ENCODE measurements at places on chromosomes 7 and 10. TPM values are rescaled to one million over a fixed set of nuclear protein-coding genes. Genes with fewer than 3 reads are reported as not detected.

GRCh38 chr10:26779176-26779860 lies 81.4 kb downstream of the ABI1 start:
- DNase-seq, result no peak
- H3K36me3 ChIP-seq, result no peaks in the 10 kb centered on the region
- no peak overlapping the region for H3K27ac ChIP-seq
- H3K27me3 ChIP-seq, result no peaks in the 10 kb centered on the region
- H3K4me1 ChIP-seq, result peaks cover 39% of the 10 kb centered on the region

DNA sequence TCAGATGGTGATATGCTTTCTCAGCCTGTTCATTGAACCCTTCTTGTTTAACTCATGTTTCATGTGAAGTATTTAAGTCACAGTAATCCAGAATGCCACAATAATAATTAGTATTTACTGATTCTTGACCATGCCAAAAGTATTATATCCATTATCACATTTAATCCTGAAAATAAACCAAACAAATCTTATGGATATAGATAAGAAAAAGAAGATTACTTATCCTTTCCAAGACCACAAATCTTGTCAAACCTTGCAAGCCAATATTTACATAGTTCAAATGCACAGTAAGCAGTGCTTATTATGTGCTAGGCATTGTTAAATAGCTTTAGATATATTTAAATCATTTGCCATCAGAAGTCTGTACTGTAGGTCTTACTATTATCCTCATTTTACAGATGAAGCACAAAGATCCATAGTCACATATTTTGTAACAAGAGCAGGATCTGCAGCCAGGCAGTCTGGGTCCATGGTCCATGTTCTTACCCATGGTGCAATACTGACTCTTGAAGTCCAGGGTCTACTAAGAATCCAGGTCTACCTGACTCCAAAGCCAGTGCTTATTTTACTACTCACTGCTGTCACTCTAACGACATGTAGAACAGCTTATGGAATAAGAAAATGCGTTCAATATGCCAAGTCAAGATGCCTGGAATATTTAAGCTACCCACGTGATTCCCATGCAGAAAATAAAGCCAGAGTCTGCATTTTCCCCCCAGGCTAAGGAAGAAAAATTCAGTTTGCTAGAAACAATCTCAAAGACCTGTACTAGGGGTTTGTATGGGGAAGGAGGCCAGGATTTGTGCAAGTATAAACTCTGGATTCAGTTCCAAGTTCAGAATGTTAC lies 984.8 kb upstream of the LRRTM3 start:
- H3K27ac ChIP-seq, result no peak overlapping the region
- no peaks in the 10 kb centered on the region for H3K27me3 ChIP-seq
- DNase-seq, result no peak

GRCh38 chr7:103063895-103064294 lies 10.7 kb downstream of the FBXL13 start:
- no peak overlapping the region for H3K4me3 ChIP-seq
- H3K27me3 ChIP-seq, result no peaks in the 10 kb centered on the region
- no peaks in the 10 kb centered on the region for H3K36me3 ChIP-seq
- H3K4me1 ChIP-seq, result peaks cover 5% of the 10 kb centered on the region
- DNase-seq, result no peak
- no peak overlapping the region for H3K27ac ChIP-seq

C10orf67 gene
- total RNA-seq, result 1.5 TPM

ACTR3C gene
- 15.2 TPM for total RNA-seq

- H3K27me3 ChIP-seq, result no peaks in the 10 kb centered on the region
- DNase-seq, result no peak
- H3K27ac ChIP-seq, result peak overlapping the region; percentile 54
- H3K4me3 ChIP-seq, result no peak overlapping the region
- H3K4me1 ChIP-seq, result peaks cover 9% of the 10 kb centered on the region
These were observed 64.8 kb upstream of the AHR start for GRCh38 chr7:17233603-17234002.

GRCh38 chr10:118241229-118242137 lies 100.6 kb downstream of the FAM204A start:
- no peak overlapping the region for H3K4me3 ChIP-seq
- DNase-seq, result peak; percentile 86
- no peak overlapping the region for H3K27ac ChIP-seq

DNA sequence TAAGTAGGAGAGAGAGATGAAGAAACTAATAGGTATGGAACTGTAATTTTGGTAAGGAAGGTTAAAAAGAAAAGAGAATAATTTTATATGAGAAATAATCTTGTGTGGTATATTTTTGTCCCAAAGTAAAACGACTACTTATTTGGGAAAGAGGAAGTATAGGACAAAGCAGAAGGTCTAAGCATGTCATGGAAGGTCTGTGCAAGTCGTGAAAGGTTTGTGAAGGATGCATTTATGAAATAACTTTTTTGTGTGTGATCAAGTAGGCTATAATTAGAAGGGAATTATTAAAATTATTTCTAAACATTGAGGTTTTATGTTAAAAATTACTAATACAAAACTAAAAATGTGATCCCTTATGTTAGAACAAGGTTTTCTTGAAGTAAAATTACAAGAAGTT lies 63.3 kb downstream of the ZNF783 start:
- no peak overlapping the region for H3K27ac ChIP-seq
- H3K4me3 ChIP-seq, result no peak overlapping the region
- no peaks in the 10 kb centered on the region for H3K36me3 ChIP-seq
- H3K4me1 ChIP-seq, result no peaks in the 10 kb centered on the region
- no peak for DNase-seq

- H3K4me3 ChIP-seq, result no peak overlapping the region
- no peaks in the 10 kb centered on the region for H3K4me1 ChIP-seq
- H3K27ac ChIP-seq, result no peak overlapping the region
- H3K27me3 ChIP-seq, result no peaks in the 10 kb centered on the region
These were observed 5.4 kb downstream of the OPN1SW start for GRCh38 chr7:128770233-128770632.

DNA sequence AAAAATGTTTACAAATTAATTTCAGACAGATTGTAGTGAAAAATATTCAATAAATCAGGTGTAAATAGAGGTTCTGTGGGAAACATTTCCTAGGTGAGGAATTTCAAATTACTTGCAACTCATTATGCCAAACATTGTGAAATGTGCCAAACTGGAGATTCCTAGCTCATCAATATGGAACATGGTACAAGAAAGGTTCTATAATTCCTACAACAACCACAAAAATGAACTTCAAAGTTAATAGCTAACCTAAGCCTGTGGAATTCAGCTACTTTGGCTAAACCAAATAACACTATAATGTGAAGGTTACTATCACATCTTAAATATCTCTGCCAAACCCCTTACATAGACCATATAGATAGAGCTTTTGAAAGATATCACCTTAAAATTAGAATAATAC lies 223.3 kb upstream of the HGF start:
- no peak overlapping the region for H3K4me3 ChIP-seq
- no peaks in the 10 kb centered on the region for H3K27me3 ChIP-seq
- no peak for DNase-seq
- peaks cover 12% of the 10 kb centered on the region for H3K36me3 ChIP-seq

- DNase-seq, result no peak
- no peaks in the 10 kb centered on the region for H3K4me1 ChIP-seq
- H3K36me3 ChIP-seq, result no peaks in the 10 kb centered on the region
These were observed 60.1 kb upstream of the CARD11 start for GRCh38 chr7:3103614-3104398.

ZNF485 gene
- total RNA-seq, result 2.1 TPM

RADIL gene
- total RNA-seq, result 2.1 TPM

ZNF467 gene
- total RNA-seq, result 3.4 TPM

DNA sequence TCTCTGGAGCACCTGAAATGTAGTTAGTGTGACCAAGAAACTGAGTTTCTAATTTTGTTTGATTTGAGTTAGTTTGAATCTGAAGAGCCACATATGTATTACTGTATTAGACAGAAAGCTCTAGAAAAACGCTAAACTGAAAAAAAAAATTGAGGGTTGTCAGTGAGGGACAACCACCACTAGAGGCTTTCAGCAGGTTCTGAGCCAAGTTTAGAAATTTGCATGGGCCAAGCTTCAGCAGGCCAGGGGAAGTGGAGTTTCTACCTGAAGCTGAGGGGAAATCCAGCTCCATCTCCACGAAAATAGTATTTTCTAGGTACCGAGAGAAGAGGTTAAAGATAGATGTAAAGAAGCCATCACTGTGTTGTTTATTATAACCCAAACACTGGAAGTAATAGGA lies 77.9 kb upstream of the PLXNA4 start:
- no peaks in the 10 kb centered on the region for H3K27me3 ChIP-seq
- H3K4me1 ChIP-seq, result peaks cover 3% of the 10 kb centered on the region
- H3K4me3 ChIP-seq, result no peak overlapping the region
- H3K27ac ChIP-seq, result no peak overlapping the region

AMPH gene
- 2.0 TPM for total RNA-seq

DNA sequence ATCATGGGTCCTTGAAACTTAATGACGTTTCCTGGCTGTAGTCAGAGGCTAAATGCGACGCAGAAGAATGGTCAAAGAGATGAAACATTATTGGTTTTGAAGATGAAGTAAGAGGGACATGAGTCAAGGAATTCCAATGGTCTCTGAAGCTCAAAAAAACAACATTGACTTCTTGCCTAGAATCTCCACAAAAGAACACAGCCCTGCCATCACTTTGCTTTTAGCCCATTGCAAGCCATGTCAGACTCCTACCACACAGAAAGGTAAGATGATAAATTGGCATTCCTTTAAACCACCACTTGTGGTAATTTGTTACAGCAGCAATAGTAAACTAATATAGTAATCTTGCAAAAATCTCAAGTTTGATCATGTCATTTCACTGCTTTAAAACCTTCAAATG lies 109.4 kb downstream of the TMEM26 start:
- H3K4me3 ChIP-seq, result no peak overlapping the region
- H3K36me3 ChIP-seq, result no peaks in the 10 kb centered on the region
- H3K27ac ChIP-seq, result no peak overlapping the region
- no peaks in the 10 kb centered on the region for H3K4me1 ChIP-seq
- no peaks in the 10 kb centered on the region for H3K27me3 ChIP-seq

- no peaks in the 10 kb centered on the region for H3K36me3 ChIP-seq
- no peak overlapping the region for H3K4me3 ChIP-seq
- H3K4me1 ChIP-seq, result peaks cover 29% of the 10 kb centered on the region
- no peak for DNase-seq
These were observed 10.8 kb upstream of the XPNPEP1 start for GRCh38 chr10:109933984-109934565.

ODAD2 gene
- 0.23 TPM for total RNA-seq

LRGUK gene
- total RNA-seq, result 0.94 TPM

DNA sequence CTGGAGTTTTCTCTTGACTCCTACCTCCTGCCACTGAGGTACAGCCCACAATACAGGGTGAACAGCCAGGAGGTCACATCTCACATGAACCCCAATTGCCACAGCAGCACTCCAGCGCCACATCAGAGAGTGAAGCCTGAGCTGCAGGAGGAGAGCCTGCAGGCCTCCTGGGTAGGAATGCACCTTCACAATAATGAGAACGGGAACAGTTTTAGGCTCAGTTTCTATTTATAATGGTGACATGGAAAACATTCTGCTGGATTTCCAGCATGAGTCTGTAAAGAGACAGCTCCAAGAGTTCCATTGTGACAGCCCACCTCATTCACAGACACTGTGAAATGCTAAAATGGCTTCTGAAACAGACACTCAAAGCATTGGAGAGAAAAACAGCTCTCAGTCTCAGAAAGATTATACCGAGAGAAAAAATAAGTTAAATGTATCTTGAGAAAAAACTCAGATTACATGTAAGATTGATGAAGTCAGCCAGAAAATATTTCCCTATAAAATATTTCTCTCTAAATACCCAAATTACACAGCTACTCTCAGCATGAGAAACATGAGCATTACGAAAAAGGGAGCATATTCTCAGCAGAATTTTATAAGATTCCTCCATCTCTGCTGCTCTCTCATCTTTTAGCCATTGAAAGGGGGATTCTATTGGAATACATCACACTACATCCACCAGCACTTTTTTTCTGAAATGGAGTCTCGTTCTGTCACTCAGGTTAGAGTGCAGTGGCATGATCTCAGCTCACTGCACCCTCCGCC lies 11.3 kb downstream of the ZNF680 start:
- no peaks in the 10 kb centered on the region for H3K4me1 ChIP-seq
- H3K27me3 ChIP-seq, result no peaks in the 10 kb centered on the region
- H3K4me3 ChIP-seq, result no peak overlapping the region
- no peak overlapping the region for H3K27ac ChIP-seq

DNA sequence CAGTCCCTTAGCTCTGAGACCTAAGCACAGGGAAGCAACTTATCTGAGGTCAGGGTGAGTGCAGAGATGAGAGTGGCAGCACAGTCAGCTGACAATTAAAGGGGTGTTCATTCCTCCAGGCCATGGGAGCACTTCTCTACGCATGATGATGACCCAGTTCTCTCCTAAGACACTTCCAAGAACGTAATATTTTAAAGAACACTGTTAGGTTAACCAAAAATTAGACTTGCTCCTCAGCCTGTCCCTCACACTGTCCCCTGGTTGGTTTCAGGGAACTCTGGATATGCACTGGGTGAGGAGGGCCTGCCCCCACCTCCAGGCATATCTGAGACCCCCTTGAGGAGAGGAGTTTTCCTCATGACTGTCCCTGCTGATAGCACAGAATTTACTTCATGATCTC lies 767.5 kb downstream of the GRID1 start:
- H3K4me1 ChIP-seq, result no peaks in the 10 kb centered on the region
- no peak overlapping the region for H3K27ac ChIP-seq

DNA sequence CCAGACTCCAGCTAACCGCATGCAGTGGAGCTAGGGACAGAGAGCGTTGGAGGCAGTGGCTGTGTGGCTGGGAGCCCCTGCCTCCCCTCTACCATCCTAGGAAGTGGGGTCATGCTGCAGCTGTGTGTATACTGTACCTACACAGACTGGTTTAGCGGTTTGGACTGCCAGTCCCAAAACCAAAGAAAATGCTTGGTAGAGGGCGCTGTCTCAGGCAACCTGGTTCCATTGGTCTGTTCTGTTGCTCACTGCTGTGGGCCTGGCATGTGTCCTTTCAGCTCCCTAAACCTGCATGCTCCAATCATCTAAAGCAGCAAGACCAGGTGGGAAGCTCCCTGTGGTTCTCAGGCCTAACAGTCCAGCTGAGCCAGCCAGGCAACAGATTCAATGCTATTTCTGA lies 4.5 kb downstream of the RBP4 start:
- H3K27me3 ChIP-seq, result peaks cover 14% of the 10 kb centered on the region
- peaks cover 13% of the 10 kb centered on the region for H3K4me1 ChIP-seq
- DNase-seq, result peak; percentile 26
- H3K36me3 ChIP-seq, result no peaks in the 10 kb centered on the region

GRCh38 chr10:91726355-91726754 lies 71.9 kb upstream of the TNKS2 start:
- H3K27ac ChIP-seq, result no peak overlapping the region
- H3K4me1 ChIP-seq, result no peaks in the 10 kb centered on the region
- H3K4me3 ChIP-seq, result no peak overlapping the region
- DNase-seq, result no peak

GRCh38 chr7:95056107-95056739 lies 148.8 kb downstream of the PPP1R9A start:
- no peaks in the 10 kb centered on the region for H3K27me3 ChIP-seq
- no peak for DNase-seq
- H3K36me3 ChIP-seq, result no peaks in the 10 kb centered on the region

- peak overlapping the region; percentile 57 for H3K4me3 ChIP-seq
- no peaks in the 10 kb centered on the region for H3K27me3 ChIP-seq
- H3K4me1 ChIP-seq, result peaks cover 21% of the 10 kb centered on the region
- peak overlapping the region; percentile 76 for H3K27ac ChIP-seq
- no peak for DNase-seq
- H3K36me3 ChIP-seq, result peaks cover 2% of the 10 kb centered on the region
These were observed 751 bp upstream of the GTPBP10 start for GRCh38 chr7:90345595-90346335.

All from suprapubic skin (tissue), 4 donors.